ENCODE measurements at places on chromosomes 6 and 20. TPM values are rescaled to one million over a fixed set of nuclear protein-coding genes. Genes with fewer than 3 reads are reported as not detected.

GRCh38 chr6:88179692-88180091, 13.5 kb upstream of the CNR1 start:
- no peak overlapping the region for H3K4me3 ChIP-seq
- no peak overlapping the region for H3K27ac ChIP-seq
- no peaks in the 10 kb centered on the region for H3K4me1 ChIP-seq
- DNase-seq, result no peak
- H3K36me3 ChIP-seq, result no peaks in the 10 kb centered on the region
- no peaks in the 10 kb centered on the region for H3K27me3 ChIP-seq

- H3K27ac ChIP-seq, result no peak overlapping the region
- no peaks in the 10 kb centered on the region for H3K36me3 ChIP-seq
- H3K4me3 ChIP-seq, result no peak overlapping the region
- no peaks in the 10 kb centered on the region for H3K4me1 ChIP-seq
- DNase-seq, result no peak
These were observed 215.3 kb upstream of the RNF24 start for GRCh38 chr20:4230651-4231050.

DNA sequence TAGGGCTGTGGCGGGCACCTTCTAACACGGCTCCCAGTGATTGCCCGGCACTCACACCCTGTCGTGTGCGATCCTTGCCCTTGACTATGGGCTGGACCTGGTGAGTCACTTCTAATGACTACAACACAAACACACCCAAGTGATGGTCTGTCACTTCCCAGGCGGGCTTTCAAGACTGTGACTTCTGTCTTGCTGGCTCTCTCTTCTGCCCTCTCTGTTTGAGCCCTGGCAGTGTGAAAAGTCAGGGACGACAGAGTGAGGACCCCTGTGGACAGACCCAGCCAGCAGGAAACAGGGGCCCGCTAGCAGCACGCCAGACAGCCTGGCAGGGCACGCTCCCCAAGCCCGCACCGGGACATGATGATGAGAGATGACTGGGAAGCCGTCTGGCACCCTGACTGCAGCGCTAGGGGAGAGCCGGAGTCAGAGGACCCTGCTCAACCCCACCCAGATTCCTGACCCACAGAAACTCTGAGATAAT, 43.0 kb downstream of the KIF16B start:
- H3K4me3 ChIP-seq, result no peak overlapping the region
- no peak for DNase-seq
- H3K27ac ChIP-seq, result no peak overlapping the region
- no peaks in the 10 kb centered on the region for H3K27me3 ChIP-seq

GRCh38 chr20:47951521-47951971, 166.3 kb upstream of the SULF2 start:
- H3K27ac ChIP-seq, result no peak overlapping the region
- H3K27me3 ChIP-seq, result no peaks in the 10 kb centered on the region
- H3K4me1 ChIP-seq, result no peaks in the 10 kb centered on the region
- no peak for DNase-seq
- H3K36me3 ChIP-seq, result no peaks in the 10 kb centered on the region

DNA sequence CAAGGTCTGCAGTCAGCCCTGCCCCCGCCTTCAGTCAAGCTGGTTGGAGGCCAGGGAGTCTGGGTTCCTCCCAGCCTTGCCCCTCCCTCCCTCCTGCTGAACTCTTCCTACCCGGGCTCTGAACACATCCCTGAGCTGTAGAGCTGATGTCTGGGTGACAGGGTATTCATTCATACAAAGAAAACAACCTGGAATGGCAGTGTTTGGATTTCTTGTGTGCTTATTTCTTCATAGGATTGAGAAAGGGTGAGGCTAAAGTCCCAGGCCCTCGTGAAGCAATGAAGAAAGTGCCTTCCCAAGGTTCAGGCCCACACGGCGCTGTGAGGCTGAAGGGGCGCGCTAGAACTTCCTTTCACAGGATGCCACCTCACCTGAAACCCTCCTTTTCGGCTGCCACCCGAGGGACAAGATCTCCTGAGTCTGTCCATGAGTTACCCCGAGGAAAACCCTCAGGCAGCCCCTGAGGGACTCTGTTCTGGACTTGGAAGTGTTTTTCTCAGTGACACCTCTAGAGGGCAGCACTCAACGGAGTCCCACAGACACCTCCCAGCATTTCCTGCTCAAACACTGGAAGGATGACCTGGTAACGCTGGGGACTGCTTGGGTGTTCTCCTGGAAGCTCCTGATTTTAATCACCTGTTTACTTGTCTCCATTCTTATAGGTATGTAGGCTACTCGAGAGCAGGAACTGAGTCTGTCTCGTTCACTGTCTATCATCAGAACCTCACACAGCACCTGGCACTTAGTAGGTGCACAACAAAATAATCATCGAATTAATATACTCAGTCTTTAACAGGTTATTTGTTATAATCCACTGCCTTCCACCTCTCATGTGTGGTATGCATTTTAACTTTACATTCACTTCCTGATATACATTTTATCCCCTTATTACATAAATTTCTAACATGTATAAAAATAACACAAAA, 11.8 kb upstream of the GSTA1 start:
- H3K4me3 ChIP-seq, result no peak overlapping the region
- DNase-seq, result peak; percentile 32
- H3K27ac ChIP-seq, result no peak overlapping the region
- no peaks in the 10 kb centered on the region for H3K4me1 ChIP-seq

DNA sequence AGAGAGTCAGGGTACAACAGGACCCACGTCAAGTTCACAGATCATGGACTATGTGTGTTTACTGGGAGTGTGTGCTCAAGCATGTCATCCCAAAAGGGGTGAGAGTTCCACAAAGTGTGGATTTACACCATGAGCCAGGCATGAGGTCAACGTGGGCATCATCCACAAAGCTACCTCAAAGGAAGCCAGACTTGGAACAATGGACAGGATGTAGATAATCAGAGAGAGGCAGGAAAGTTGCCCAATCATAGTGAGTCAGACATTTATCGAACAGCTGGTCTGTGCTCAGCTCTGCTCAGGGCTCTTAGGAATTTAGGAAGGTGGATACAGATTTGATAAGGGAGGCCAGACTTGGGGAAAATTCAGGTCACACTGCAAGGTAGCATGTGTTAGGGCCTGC, 317.2 kb upstream of the CDYL start:
- no peak for DNase-seq
- H3K4me1 ChIP-seq, result peaks cover 8% of the 10 kb centered on the region
- no peak overlapping the region for H3K27ac ChIP-seq
- no peak overlapping the region for H3K4me3 ChIP-seq

GRCh38 chr6:135115411-135115810, 60.8 kb upstream of the HBS1L start:
- H3K4me1 ChIP-seq, result no peaks in the 10 kb centered on the region
- no peak overlapping the region for H3K27ac ChIP-seq
- DNase-seq, result no peak
- no peaks in the 10 kb centered on the region for H3K27me3 ChIP-seq
- H3K4me3 ChIP-seq, result no peak overlapping the region

GRCh38 chr6:161828355-161828754, 554.5 kb upstream of the AGPAT4 start:
- H3K27me3 ChIP-seq, result no peaks in the 10 kb centered on the region
- H3K4me1 ChIP-seq, result no peaks in the 10 kb centered on the region
- H3K27ac ChIP-seq, result no peak overlapping the region
- no peak for DNase-seq
- H3K36me3 ChIP-seq, result no peaks in the 10 kb centered on the region

DNA sequence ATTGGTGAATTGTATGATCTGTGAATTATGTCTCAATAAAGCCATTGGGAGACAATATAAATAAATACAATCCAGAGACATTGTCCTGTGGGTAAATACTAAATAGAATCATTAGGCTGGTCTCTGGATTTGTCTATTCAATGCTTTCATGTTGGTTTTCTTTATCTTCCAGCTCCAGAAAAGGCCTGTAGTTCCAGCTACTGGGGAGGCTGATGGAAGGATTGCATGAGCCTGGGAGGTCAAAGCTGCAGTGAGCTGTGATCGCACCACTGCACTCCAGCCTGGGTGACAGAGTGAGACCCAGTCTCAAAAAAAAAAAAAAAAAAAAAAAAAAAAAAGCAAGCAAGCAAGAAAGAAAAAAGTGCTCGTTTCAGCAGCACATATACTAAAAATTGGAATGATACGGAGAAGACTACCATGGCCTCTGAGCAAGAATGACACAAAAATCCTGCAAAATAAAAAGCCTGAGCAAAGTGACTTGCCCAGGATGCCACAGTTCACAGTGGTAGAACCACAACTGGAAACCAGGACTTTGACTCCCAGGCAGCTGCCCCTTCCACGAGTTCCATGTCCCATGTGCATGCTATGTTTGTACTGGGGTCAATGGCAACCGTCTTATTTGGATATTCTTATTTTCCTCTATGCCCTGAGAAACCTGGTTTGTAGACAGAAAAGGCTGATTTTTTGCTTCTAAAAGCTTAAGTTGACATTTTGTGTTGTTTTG, 33.6 kb upstream of the GMPR start:
- no peak overlapping the region for H3K27ac ChIP-seq
- H3K27me3 ChIP-seq, result no peaks in the 10 kb centered on the region
- DNase-seq, result no peak
- no peak overlapping the region for H3K4me3 ChIP-seq

DNA sequence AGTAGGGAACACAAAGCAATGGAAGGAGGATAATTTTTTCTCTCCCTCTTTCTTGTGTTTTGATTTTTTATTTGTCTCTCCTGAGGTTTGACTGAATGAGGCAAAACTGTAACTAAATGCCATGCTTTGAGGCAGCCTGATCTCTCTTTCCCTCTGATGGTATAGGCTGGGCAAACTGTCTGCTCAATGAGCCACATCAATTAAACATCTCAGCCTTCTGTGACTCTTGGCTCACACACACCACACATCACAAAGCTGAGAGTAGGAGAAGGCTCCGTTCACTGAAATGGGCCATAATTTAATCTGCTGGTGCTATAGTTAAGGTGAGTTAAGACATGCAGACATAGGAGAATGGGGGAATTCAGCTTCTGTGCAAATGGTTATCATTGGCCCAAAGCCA, 28.1 kb upstream of the SCGN start:
- no peak for DNase-seq
- no peak overlapping the region for H3K4me3 ChIP-seq
- H3K27me3 ChIP-seq, result no peaks in the 10 kb centered on the region
- H3K27ac ChIP-seq, result no peak overlapping the region
- peaks cover 2% of the 10 kb centered on the region for H3K4me1 ChIP-seq

DNA sequence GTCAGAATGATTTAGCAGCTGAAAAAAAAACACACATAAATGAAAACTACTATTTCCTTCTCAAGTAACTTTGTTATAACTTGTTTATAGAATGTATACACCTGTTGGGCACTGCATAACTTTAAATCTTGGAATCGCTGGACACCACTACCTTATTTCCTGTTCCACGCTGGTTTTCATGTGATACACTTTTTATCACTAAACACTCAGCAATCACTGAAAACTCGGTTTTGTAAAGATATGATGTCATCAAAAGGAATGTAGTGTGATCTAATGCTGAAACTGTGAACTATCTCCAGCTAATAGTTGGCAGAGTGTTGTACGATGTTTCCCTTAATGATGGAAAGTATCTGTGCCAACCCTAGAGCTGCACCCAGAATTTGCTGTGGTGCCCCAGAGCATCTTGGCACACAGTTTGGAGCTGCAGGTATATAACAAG, 127.9 kb downstream of the BACH2 start:
- H3K4me3 ChIP-seq, result no peak overlapping the region
- H3K27ac ChIP-seq, result no peak overlapping the region
- no peaks in the 10 kb centered on the region for H3K36me3 ChIP-seq
- H3K27me3 ChIP-seq, result no peaks in the 10 kb centered on the region
- DNase-seq, result no peak

DNA sequence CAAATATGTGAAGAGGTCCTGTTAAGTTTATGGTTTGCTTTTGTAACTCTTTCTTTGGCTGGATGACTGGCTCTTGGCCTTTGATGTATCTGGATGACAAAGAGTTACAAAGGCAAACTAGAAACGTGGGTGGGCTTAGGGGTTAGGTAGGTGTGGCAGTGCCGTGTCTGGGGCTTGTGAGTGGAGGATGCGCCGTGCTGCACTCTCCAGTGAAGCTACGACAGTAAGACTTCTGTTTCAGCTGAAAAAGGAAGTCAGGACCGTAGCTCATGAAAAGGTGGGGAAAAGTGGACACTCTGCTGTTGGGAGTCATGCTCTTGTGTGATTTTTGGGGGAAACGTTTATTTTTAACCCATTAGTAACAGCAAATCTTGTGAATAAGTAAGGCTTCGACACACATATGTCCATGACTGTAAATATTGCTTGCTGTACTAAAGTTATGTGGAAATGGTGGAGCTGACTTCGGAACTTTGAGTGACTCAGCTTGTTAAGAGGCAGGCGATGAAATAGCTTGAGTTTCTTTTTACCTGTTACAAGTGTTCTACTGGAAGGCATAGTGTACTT, 45.6 kb downstream of the DUSP22 start:
- H3K27ac ChIP-seq, result no peak overlapping the region
- H3K36me3 ChIP-seq, result no peaks in the 10 kb centered on the region
- no peaks in the 10 kb centered on the region for H3K4me1 ChIP-seq
- no peak overlapping the region for H3K4me3 ChIP-seq
- no peak for DNase-seq

GRCh38 chr6:48186746-48187145, 75.7 kb upstream of the PTCHD4 start:
- no peaks in the 10 kb centered on the region for H3K4me1 ChIP-seq
- no peaks in the 10 kb centered on the region for H3K27me3 ChIP-seq
- no peak overlapping the region for H3K27ac ChIP-seq
- no peak overlapping the region for H3K4me3 ChIP-seq
- H3K36me3 ChIP-seq, result no peaks in the 10 kb centered on the region

DNA sequence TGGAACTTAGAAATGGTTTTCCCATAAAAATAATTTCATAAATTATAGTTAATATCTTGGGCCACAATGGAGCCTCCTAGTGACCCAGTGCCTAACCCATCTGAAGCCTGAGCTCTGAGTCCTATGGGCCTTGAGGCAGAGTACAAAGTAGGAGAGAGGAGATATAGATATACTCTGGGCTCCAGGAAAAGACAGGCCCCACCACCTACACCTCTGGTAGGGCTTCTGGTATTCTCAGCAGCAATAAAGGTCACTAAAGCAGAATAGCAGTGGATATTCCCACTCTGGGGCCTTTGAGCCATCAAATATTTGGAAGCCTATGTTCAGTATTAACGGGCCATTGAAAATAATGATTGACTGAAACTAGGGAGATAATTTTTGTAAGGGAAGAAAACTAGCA, 24.1 kb downstream of the CYP39A1 start:
- DNase-seq, result no peak
- no peaks in the 10 kb centered on the region for H3K36me3 ChIP-seq
- no peak overlapping the region for H3K27ac ChIP-seq
- no peaks in the 10 kb centered on the region for H3K27me3 ChIP-seq

- peak overlapping the region; percentile 11 for H3K27ac ChIP-seq
- H3K27me3 ChIP-seq, result no peaks in the 10 kb centered on the region
- H3K4me1 ChIP-seq, result no peaks in the 10 kb centered on the region
- H3K4me3 ChIP-seq, result no peak overlapping the region
- no peaks in the 10 kb centered on the region for H3K36me3 ChIP-seq
- DNase-seq, result peak; percentile 82
These were observed 56.6 kb upstream of the CCN6 start for GRCh38 chr6:111997078-111997852.

- no peak overlapping the region for H3K4me3 ChIP-seq
- no peak overlapping the region for H3K27ac ChIP-seq
- DNase-seq, result no peak
- H3K36me3 ChIP-seq, result no peaks in the 10 kb centered on the region
These were observed 133.1 kb upstream of the BACH2 start for GRCh38 chr6:90429713-90430112.

Gene ALDH5A1
- total RNA-seq, result 13.2 TPM

Gene MACROD2
- total RNA-seq, result 8.0 TPM

Gene CST3
- 588 TPM for total RNA-seq

Gene IP6K3
- 0.43 TPM for total RNA-seq

Gene HLA-DQB2
- total RNA-seq, result 0.57 TPM

Gene PROCR
- total RNA-seq, result 17.5 TPM

Gene BCL2L1
- total RNA-seq, result 30.0 TPM

Data from ovary (tissue), 10 donors.